ENCODE measurements at places on chromosomes 4 and X.
A peak's percentile ranks its signal among the peaks of the same experiment; 100 is the strongest.

DNA sequence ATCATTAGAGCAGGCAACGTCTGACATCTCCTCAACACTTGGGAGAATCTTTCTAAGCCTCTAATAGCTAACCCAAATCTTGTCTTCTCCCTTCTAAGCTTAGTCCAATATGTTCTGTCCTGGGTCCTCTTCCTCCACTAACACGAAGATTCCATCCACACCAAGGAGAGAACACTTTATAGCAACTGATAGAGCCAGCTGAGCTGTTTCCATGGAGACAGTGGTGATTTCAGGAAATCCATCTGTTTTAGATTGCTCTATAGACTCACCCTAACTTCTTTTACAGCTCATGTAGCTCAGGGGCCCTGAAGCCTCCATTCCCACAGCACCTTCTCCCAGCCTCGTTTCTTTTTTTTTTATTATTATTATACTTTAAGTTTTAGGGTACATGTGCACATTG lies 37.4 kb downstream of the SCD5 start:
- DNase-seq: no peak

- no peak for DNase-seq
Measured at GRCh38 chr4:125928652-125929051, 613.9 kb downstream of the FAT4 start.

DNA sequence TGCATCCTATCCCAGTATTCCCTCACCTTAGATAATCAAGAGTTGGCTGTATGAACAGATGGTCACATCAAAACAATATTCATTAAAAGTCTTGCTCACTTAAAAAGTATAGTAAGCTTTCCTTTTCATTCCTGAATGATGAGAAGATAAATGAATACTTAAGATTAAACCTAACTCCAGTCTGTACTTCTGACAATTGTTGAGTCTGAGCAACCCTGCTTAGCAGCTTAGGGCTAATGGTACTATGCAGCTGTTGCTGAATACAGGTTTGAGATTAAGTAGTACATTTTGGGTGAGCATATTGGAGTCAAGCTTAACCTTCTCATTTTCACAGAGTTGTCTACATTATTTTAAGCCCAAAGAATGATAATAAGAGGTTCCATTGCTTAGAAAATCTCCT lies 121.7 kb upstream of the ETNPPL start:
- no peak for DNase-seq

DNA sequence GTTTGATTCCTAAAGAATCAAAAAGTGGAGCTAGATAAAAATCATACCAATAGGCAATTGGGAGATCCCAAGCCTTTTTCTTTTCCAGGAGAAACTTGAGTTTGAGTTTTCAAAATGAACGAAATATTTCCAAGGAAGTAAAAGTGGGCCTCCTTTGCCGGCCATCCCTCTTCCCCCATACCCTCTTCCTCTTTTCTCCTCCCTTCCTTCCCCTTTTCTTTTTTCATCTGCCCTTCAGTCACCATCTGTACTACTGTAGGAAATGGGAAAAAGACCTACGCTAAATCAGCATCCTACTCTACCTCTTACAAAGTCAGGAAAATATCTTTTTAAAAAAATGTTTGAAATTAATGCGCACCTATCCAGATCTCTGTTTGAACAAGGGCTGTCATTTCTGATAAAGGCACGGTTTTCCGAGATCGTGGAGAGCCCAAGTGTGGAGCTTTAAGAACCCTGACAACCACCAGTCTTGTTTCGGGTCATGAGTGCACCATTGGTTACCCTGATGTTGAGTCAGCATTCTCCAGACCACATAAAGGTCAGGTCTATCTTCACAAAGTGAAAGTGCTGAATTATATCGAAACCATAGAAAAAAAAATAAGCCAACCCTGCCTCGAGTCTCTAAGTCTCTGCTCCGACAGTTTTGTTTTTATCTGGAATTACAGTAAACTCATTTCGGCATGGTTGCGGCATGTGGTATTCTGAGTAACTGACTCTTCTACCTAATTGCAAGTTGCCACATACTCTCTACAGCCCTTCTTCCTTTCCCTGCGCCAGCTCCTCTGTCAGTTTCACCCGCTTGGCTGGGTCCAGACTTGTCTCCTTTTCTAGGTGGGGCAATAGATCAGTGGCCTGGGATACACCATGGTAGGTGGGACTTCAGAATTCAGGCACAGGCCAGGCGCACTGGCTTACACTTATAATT lies 140.2 kb upstream of the KLF3 start:
- peak; percentile 44 for DNase-seq

- no peak for DNase-seq
Measured at GRCh38 chr4:81521708-81522107, 50.0 kb upstream of the RASGEF1B start.

DNA sequence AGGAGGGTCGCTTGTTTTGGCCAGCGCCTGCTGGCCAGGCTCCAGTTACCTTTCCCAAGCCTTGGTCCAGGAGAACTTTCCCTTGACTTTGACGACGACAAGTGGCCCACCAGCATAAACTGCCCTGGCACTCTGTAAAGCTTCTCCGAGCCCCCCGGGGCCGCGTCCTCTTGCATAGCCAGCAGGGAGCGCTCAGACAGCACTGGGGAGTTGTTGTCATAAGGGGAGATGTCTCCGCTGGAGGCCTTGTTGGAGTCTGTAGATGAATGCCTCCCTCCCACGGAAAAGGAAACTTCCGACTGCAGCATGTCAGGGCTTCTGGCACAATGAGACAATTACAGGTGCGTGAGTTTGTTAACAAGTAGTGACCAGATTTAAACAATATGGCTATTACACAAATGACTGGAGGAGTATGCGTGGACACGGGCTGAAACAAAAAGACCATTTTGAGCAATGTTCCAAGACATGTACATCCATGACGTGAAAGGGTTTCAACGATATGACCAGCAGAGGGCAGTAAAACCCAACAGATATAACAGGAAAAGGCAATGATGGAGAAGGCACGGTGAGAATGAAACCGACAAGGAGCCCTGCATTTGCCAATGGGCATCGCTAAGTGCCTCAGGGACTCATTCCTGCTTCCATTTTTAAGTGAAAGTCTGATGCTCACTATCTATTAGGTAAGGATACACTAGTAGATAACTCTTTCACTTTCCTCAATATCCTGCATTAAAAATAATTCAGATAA lies 33.0 kb downstream of the HCCS start:
- peak; percentile 3 for DNase-seq

DNA sequence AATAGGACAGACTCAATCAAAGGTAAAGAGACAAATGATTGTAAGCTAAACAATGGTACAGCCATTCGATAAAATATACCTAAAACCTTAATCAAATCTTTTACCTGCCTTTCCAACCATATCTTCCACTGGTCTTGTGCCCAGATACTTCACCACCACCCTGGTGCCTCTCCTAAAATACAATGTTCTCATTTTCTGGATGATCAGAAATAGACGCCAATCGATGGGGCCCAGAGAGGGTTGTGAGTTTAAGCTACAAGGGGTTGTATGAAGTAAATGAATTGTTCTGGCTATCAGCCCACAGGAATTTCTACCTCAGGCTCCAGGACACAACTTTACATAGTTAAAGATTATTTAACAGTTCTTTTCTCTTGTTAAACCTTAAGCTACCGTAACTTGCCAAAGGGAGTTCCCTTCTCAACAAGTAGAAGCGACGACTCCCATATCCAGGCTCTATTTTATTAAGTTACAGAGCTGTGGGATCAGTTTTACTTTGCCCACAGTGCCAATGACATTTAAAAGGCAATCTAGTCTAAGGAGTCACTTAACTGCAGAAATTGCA lies 99.1 kb downstream of the CHRNA9 start:
- DNase-seq: no peak

GRCh38 chr4:24984602-24985532 lies 45.9 kb downstream of the LGI2 start:
- no peak for DNase-seq

DNA sequence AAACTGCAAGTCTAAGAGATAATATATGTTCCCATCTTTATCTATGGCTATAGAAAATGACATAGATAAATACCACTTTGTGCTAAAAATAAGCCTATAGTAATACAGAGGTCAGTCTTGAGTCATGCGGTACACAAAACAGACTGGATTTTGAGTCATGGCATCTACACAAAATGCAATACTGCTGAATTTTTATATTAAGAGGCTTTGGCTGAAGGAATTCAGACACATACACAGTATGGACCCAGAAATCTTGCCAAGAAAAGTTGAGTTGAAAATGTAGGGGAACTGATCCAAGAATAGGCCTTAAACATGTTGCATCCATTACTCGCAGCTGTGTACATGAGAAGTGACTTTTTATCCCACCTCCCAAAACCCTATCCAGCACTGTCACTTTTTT lies 184.4 kb downstream of the TENM3 start:
- no peak for DNase-seq

All from stimulated activated CD4-positive, alpha-beta T cell treated with anti-CD3 and anti-CD28 coated beads, Interleukin-4, amount 100 ng/mL, for 4 hours (primary cell).